ENCODE measurements at places on chromosomes 7 and 10. TPM values are rescaled to one million over a fixed set of nuclear protein-coding genes. Genes with fewer than 3 reads are reported as not detected.

The SLC26A4 gene
- 0.33 TPM for total RNA-seq

The CLDN12 gene
- total RNA-seq: 39.1 TPM

The ATRNL1 gene
- 0.66 TPM for total RNA-seq

The RNF133 gene
- 0.73 TPM for total RNA-seq

The SEMA3D gene
- total RNA-seq: 2.6 TPM

The AHR gene
- 90.5 TPM for total RNA-seq

The MEPCE gene
- 38.2 TPM for total RNA-seq

Measured in smooth muscle cell of trachea (primary cell).